ENCODE measurements at places on chromosomes 2 and 18. TPM values are rescaled to one million over a fixed set of nuclear protein-coding genes. Genes with fewer than 3 reads are reported as not detected.

Gene ERCC3
- total RNA-seq: 30.0 TPM

Gene SPATA3
- not detected for total RNA-seq

Gene SELENOI
- total RNA-seq: 44.5 TPM

Gene CAPN10
- total RNA-seq: 33.6 TPM

Gene MROH2A
- total RNA-seq: 0.24 TPM

Gene IRS1
- 11.2 TPM for total RNA-seq

Gene TANC1
- 37.4 TPM for total RNA-seq

Gene LYPD6
- 3.5 TPM for total RNA-seq

Gene FBXO41
- 2.1 TPM for total RNA-seq

Gene SCYGR3
- not detected for total RNA-seq

Gene FNDC4
- total RNA-seq: 0.73 TPM
